Stimulated activated CD4-positive, alpha-beta T cell treated with anti-CD3 and anti-CD28 coated beads, Interleukin-12 subunit alpha, Interleukin-12 subunit beta, amount 100 ng/mL, for 4 hours (primary cell): ENCODE measurements at places on chromosomes 11 and 22.
A peak's percentile ranks its signal among the peaks of the same experiment; 100 is the strongest.

GRCh38 chr22:42613872-42614301, 796 bp downstream of the POLDIP3 start:
- DNase-seq, result peak; percentile 22

DNA sequence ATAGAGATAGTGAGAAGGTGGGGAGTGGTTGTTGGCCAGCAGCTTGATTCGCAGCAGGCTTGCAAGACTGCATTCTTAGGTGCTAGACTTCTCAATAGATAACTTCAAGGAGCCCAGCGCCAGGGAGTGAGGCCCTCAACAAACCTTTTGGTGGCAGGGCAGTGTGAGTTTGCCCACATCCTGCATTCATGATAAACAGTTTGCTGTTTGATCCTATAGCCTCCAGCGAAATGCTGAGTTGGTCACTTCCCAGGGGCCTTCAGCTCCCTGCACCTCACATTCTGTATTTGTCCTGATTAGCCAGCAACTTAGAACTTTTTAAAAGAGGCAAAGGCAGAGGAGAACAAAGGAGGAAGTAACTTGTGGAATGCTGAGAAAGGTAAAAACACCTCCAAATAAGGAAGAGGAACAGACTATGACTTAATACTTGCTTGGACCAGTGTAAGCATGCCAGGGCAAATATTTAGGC, 25.1 kb downstream of the OR10A6 start:
- DNase-seq, result no peak

GRCh38 chr11:107549253-107549953, 16.1 kb downstream of the ALKBH8 start:
- DNase-seq, result no peak

GRCh38 chr11:124724979-124725718, 14.6 kb upstream of the NRGN start:
- DNase-seq, result no peak

- no peak for DNase-seq
These were observed 102.1 kb downstream of the SLC1A2 start for GRCh38 chr11:35317253-35317652.

DNA sequence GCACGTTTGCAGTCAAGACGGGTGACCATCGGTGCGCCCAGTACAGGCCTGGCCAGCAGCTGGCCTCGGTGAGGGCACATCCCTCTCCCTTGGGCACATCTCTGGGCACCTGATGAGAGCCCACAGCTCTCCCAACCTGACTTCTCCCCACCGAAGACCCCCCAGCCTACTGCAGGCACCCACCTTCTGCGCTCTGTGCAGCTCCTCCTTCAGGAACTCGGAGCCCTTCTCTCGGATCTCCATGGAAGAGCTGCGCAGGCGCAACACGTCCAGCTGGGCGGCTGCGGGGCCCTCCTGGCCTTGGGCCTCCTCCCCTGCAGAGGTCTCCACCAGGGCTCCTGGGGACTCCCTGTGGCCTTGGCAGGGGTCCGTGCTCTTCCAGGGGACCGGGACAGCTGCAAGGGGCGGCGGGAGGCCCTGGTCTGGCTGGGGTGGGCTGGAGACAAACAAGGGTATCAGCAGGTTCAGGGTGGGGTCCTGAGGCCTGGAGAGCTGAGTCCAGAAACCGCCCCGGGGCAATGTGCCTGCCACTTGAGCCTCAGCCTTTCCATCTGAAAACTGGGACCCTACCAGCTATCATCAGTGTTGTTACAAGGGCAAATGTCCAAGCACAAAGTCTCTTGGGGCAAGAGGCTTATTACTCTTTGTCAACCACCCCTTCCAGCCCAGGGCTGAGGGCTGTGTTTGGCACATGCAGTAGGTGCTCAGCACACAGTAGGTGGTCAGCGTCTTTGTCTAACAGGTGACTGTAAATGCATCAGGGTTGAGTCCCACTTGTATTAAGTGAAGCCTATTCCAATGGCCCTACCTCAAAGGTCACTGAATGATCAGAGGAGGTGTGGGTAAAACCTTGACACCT, 9.3 kb downstream of the RAB3IL1 start:
- no peak for DNase-seq

DNA sequence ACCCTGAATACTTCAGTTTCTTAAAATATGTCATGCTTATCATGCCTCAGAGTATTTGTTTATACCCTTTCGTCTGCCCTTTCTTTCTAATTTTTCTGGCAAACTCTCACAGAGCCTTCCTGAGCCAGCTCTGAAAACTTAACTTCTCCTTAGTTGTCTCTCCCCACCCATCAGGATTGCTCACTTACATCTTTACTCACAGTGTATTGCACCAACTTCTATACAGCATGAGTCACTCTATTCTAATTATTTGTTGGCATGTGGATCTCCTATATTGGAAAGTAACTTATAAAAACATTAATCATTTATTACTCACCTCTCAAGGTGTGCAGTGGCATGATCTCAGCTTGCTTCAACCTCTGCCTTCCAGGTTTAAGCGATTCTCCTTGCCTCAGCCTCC, 114.9 kb downstream of the FANCF start:
- DNase-seq, result no peak

DNA sequence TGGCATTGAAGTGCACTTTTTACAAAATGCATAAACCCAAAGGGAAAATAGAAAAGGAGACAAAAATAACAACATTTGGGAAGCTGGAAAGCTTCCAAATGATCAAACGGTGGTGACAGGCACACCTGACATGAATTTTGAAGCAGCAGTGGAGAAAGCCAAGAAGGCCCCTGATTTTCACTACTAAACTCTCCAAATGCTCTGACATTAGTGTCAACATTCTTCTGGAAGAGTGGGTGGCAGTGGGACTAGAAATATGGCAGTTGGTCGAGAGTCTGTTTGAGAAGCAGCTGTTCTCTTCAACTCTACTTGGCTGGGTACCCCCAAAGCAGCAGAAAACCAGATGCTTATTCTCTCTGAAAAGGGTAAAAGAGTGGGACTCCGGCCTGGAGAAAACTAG, 12.3 kb upstream of the APOA5 start:
- no peak for DNase-seq

- peak; percentile 91 for DNase-seq
These were observed at the start of gene UPK2 for GRCh38 chr11:118956094-118956846. TSS of gene UPK2 (plus strand) at chr11:118956298. CDS start at chr11:118956351, 53 bp downstream.

GRCh38 chr22:27561286-27561904, 240.2 kb downstream of the MN1 start:
- DNase-seq, result no peak

DNA sequence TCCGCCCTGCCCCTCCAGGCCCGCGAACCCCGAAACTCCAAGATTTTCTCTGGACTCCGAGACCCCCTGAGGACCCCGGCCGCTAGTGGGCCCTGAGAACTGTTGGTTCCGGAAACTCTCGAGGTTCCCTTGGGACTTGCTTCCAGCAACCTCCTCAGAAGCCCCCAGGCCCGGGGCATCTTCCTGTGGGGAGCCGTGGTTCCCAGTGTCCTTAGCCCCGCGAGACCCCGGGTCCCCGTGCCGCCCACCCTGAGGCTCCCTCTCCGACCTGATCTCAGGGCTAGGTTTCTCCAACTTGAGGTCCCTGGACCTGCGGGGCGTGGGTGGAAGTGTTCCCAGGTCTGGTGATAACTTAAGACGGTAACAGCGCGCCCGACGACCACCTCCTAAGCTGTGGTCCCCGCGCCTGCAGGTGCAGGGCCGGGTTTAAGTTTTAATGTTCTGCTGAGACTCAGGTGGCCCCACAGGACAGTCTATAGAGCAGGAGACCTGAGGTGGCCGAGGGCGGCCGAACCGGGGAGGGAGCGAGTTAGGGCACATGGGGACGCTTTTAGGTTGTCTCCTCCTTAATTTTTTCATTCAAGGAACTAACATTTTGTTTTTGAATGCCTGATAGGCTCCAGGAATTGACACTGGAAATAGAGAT, 720 bp downstream of the FAM118A start:
- no peak for DNase-seq

- no peak for DNase-seq
These were observed 33.7 kb upstream of the APOBEC3A start for GRCh38 chr22:38923463-38924346.

GRCh38 chr11:7671347-7672215, 1.7 kb downstream of the CYB5R2 start:
- no peak for DNase-seq

- no peak for DNase-seq
These were observed 230.0 kb downstream of the SOX6 start for GRCh38 chr11:16126362-16126761.

- no peak for DNase-seq
These were observed 71.1 kb downstream of the LARGE2 start for GRCh38 chr11:45993531-45994001.

DNA sequence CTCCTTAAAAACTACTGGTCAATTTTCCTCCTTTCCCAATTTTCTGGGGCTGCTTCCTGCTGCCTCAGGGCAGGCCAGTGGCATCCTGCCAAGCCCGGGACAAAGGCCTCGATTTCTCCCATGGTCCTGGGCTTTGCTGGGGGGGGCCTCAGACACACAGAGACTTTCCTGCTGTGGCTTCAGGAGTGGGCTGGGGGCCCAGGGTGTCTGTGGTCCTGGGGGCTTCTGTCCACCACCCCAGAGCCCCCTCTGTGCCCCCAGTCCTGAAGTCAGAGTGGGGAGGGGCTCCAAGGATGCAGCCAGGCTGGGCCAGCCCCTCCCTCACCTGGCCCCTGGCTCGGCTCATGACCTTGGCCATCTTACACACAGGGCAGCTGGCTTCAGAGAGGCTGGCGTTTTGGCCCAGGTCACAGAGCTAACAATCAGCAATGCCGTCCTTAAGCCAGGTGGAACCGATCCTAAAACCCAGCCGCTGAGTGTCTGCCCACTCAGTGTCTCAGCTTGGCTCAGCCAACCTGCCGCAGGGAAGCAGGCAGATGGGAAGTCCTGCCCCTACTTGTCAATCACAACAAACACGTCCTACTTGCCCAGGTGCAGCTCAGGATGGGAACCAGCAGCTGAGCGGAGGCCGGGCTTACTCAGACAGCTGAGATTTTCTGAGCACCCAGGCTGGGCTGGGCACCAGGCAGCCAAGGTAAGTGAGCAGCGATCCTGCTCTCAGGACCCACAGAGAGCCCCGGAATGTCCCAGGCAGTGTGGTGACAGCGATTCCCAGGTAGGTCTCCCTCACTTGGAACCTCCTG, 34.6 kb downstream of the OSBPL5 start:
- DNase-seq, result no peak

DNA sequence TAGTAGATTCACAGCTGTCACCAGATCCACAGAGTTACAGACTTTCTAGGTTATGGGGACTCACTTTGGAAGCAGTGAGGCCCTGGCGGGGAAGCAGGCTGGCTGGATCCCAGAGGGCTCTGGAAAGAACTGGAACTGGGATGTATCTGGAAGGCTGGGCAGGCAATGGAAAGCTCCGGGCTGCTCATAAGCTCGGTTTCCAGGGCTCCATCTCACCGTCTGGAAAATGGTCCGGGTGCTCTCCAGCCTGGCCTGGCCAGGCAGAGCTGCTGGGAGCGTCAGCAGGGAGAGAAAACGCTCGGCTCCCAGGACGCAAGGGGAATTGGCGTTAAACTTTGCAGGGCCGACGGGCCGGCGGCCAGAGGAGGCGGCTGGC, 335 bp upstream of the SEZ6L start:
- DNase-seq, result no peak

DNA sequence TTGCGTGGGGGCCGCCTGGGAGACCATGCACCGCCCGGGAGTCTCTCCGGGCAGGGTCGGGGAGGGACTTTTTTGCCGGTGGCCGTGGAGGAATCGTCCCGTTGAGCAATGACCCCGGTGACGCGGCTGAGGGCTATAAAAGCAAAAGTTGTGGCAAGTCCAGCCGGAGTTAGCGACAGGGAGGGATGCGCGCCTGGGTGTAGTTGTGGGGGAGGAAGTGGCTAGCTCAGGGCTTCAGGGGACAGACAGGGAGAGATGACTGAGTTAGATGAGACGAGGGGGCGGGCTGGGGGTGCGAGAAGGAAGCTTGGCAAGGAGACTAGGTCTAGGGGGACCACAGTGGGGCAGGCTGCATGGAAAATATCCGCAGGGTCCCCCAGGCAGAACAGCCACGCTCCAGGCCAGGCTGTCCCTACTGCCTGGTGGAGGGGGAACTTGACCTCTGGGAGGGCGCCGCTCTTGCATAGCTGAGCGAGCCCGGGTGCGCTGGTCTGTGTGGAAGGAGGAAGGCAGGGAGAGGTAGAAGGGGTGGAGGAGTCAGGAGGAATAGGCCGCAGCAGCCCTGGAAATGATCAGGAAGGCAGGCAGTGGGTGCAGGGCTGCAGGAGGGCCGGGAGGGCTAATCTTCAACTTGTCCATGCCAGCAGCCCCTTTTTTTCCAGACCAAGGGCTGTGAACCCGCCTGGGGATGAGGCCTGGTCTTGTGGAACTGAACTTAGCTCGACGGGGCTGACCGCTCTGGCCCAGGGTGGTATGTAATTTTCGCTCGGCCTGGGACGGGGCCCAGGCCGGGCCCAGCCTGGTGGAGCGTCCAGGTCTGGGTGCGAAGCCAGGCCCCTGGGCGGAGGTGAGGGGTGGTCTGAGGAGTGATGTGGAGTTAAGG, at the start of gene NEAT1:
Gene NEAT1, plus strand, starts transcription at position 166 of the 883 bp plus-strand sequence.
- DNase-seq, result peak; percentile 91

- no peak for DNase-seq
These were observed 16.2 kb upstream of the HSD17B12 start for GRCh38 chr11:43664295-43664694.

DNA sequence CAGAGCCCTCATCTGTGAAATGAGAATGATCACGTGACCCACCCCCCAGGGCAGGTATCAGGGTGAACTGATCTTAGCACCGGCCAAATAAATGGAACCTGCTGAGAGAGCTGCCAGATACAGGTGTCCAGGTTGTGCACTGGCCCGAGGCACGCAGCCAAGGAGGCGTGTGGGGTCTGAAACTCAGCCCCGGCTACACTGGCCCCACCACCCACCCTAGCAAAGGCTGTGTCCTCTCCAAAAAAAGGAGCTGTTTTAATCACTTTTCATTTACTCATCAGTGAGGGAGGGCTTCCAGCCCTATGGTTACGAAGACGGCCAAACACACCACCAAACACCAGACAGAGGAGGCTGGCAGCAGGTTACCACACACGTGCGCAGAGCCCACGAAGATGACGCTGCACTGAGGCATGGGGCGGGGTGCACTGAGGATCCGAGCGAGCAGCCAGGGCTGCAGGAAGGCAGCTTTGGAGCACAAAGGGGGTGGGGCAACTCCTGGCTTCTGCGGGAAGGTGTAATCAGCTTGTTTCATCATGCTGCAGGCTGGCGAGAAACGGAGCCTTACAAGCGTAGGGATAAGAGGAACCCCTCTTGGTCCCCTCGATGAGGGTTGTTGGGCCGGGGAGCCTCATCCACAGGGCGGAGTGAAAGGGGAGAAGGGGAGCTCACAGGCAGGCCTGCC, 19.5 kb upstream of the SLC22A12 start:
- no peak for DNase-seq

GRCh38 chr11:688681-689080, 6.3 kb downstream of the DEAF1 start:
- DNase-seq, result no peak

GRCh38 chr11:73218106-73218829, at the start of gene P2RY2:
TSS of gene P2RY2 (plus strand) at chr11:73218281. CDS start at chr11:73234160, 15,879 bp downstream.
- peak; percentile 28 for DNase-seq

- no peak for DNase-seq
These were observed 150.8 kb upstream of the TIMP3 start for GRCh38 chr22:32650553-32651345.

DNA sequence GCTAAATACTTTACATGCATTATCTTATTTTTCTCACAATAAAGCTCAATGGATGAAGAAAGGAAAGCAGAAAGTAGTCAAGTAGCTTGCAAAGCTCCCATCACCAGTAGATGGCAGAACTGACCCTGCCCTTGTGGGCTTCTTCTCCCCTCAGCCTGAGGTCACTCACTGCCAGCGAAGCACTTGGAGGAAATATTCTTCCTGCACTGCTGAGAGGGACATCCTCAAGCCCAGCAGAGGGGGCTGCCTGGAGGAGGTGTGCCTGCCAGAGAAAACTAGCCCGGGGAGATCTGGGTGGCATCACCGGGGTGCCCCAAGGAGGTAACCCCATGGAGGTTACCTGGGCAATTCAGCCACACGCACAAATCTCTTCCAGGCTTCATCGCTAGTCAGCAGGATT, 6.6 kb downstream of the APOL4 start:
- DNase-seq, result peak; percentile 22
